ENCODE measurements at places on chromosomes 4 and X.

- DNase-seq, result no peak
Measured at GRCh38 chrX:31091819-31092218, 20.0 kb upstream of the FTHL17 start.

DNA sequence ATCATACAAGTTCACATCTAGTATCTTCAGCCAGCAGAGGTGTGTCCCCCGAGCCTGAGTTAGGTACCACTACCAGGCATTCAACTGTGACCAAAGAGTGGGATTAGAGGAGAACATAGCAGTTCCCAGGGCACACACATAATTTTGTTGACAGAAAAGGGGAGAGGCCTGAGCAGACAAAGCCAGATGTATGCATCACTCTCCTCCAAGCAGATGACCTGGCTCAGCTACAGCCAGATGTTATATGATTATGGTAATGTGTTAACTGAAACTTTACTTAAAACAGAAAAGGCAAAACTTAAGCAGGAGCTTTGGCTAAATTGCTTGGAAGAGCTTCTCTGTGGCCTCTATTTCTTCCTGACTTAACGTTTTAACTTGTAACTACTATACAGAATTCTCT, 88.9 kb downstream of the CC2D2A start:
- DNase-seq, result no peak

DNA sequence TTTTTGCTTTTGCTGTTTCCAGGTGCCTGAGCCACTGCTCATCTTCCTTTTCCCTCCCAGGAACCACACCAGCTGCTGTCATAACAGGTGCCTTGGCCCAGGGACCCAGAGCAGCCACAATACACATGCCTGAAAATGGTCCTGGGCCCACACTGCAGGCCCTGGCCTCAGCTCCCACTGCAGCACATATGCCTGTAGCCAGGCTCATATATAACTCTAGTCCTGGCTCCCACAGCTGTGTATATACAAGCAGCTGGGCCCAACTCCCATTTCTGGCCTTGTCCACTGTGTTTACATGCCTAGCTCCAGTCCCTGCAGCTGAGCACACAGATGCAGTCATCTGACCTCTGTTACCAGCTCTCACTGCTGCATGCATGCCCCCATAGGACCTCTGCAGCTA, 930.5 kb downstream of the ADGRL3 start:
- DNase-seq, result no peak

GRCh38 chrX:54891573-54891972, 29.1 kb upstream of the TRO start:
- peak; percentile 29 for DNase-seq

- peak; percentile 41 for DNase-seq
Measured at GRCh38 chr4:106614441-106614840, 245.9 kb upstream of the GIMD1 start.

DNA sequence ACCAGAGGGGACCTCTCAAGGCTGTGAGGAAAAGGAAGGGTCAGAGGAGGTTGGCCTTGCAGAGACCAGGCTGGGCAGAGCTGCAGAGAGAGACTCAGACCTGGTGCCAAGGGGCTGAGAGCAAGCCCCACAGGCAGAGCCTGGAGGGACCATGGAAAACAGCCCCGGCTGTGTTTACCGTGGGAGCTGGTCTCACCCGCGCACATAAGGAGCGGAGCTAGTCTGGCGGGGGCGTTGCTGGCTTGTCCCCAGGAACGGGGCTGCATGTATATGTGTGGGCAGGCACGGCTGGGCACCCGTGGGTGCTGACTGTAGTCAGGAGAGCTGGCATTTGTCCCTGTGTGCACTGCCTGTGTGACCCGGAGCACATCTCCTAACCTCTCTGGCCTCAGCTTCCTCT, 45.7 kb downstream of the C4orf50 start:
- no peak for DNase-seq

DNA sequence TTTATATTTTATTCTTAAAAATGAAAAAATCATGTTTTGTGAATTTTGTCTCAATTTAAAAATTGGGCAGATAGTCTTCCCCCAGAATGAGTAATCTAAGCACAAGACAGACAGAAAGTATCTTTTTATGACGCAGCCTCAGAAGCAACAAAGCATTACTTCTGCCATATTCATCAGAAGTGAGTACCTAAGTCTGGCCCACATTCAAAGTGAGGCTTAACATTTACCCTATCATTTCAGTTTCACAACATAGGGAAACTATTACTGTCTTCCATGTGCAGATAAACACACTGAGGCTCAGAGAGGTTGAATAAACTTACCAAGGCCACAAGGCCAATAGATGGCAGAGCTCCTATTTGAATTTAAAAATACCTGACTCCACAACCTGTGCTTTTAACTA, 4.4 kb upstream of the PRDX4 start:
- peak; percentile 48 for DNase-seq
